ENCODE measurements at places on chromosomes 11 and 22.

- H3K4me1 ChIP-seq: peaks cover 14% of the 10 kb centered on the region
- H3K36me3 ChIP-seq: peaks cover 6% of the 10 kb centered on the region
- H3K4me3 ChIP-seq: peak overlapping the region; percentile 53
- no peak overlapping the region for H3K27ac ChIP-seq
- peaks cover 28% of the 10 kb centered on the region for H3K27me3 ChIP-seq
These were observed 62.6 kb upstream of the PHF21B start for GRCh38 chr22:45072322-45072903.

DNA sequence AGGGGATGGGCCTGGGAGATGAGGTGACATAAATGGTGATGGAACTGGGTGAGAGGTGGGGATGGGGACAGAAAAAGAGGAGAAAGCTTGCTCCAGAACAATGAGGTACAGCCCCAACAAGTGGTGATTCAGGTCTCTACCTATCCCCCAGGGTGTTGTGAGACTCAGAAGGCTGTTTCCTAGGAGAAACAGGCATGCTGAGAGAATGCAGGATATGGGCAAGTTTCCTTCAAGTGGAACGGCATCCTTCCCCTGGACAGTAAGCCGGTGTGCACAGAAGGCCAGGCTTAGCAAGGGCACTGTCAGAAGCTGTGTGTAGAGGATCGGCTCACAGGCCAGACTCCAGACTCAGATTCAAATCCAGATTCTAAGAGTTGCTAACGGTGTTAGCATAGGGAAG is 34.1 kb upstream of the CRTAM start:
- DNase-seq: peak; percentile 66
- H3K4me3 ChIP-seq: no peak overlapping the region
- peak overlapping the region; percentile 99 for H3K27ac ChIP-seq
- peaks cover 53% of the 10 kb centered on the region for H3K4me1 ChIP-seq
- peaks cover 31% of the 10 kb centered on the region for H3K36me3 ChIP-seq

GRCh38 chr11:9574622-9575259 is 1.3 kb downstream of the WEE1 start:
- peaks cover 50% of the 10 kb centered on the region for H3K36me3 ChIP-seq
- peak overlapping the region; percentile 83 for H3K4me3 ChIP-seq
- peaks cover 19% of the 10 kb centered on the region for H3K27me3 ChIP-seq
- no peak for DNase-seq

DNA sequence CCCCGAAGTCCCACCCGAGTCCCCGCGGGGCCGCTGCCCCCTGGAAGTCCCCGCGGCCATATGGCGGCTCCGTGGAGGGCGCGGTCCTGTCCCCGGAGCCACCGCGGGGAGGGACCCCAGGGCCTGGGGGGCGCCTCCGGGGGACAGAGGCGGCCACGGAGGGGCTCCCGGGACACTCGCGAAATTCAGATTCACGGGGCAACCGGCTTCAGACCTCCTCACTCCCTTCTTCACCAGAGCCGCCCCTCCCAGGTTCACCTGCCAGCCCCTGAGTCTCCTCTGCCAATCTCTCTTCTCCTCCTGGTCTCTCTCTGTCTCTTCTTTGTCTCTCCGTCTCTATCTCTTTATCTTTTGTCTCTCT is 28.2 kb upstream of the TOLLIP start:
- no peak for DNase-seq
- peaks cover 11% of the 10 kb centered on the region for H3K27me3 ChIP-seq
- H3K36me3 ChIP-seq: peaks cover 5% of the 10 kb centered on the region
- peaks cover 6% of the 10 kb centered on the region for H3K4me1 ChIP-seq

All from HFFc6 (cell line).